Thyroid gland (tissue), 4 donors: ENCODE measurements at places on chromosomes 12 and 14.

DNA sequence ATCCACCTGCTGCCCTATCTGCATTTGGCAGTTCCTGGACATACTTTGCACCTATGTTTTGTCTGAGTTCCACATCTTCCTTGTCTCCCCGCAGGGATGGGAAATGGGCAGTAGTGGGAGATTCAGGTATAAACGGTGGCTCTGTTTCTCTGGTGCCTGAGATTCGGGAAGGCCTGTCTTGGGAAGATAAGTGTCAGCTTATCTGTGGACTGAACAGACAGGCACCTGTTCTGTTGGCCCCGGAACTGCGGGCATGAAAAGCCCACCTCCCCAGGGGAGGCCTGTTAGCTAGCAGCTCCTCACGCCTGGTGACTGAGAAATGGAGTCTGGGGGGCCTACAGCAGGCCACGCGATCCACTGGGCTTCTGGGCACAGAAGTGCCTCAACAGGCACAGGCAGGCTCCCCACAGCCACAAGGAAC is 5.8 kb downstream of the PHB2 start:
- no peak for DNase-seq
- H3K27me3 ChIP-seq: no peaks in the 10 kb centered on the region
- peaks cover 32% of the 10 kb centered on the region for H3K36me3 ChIP-seq
- H3K4me3 ChIP-seq: peak overlapping the region; percentile 68
- peaks cover 43% of the 10 kb centered on the region for H3K4me1 ChIP-seq

- no peaks in the 10 kb centered on the region for H3K27me3 ChIP-seq
- DNase-seq: no peak
- peaks cover 86% of the 10 kb centered on the region for H3K4me1 ChIP-seq
- no peaks in the 10 kb centered on the region for H3K36me3 ChIP-seq
- H3K4me3 ChIP-seq: no peak overlapping the region
- H3K27ac ChIP-seq: no peak overlapping the region
Measured at GRCh38 chr14:69632593-69633151, 21.3 kb downstream of the SUSD6 start.

- peaks cover 10% of the 10 kb centered on the region for H3K4me1 ChIP-seq
- H3K27ac ChIP-seq: no peak overlapping the region
- no peaks in the 10 kb centered on the region for H3K36me3 ChIP-seq
Measured at GRCh38 chr14:89491711-89492381, 74.8 kb upstream of the FOXN3 start.

- no peak for DNase-seq
- no peak overlapping the region for H3K4me3 ChIP-seq
- no peak overlapping the region for H3K27ac ChIP-seq
- H3K36me3 ChIP-seq: peaks cover 53% of the 10 kb centered on the region
- no peaks in the 10 kb centered on the region for H3K27me3 ChIP-seq
Measured at GRCh38 chr12:7210642-7211151, 21.2 kb downstream of the PEX5 start.

DNA sequence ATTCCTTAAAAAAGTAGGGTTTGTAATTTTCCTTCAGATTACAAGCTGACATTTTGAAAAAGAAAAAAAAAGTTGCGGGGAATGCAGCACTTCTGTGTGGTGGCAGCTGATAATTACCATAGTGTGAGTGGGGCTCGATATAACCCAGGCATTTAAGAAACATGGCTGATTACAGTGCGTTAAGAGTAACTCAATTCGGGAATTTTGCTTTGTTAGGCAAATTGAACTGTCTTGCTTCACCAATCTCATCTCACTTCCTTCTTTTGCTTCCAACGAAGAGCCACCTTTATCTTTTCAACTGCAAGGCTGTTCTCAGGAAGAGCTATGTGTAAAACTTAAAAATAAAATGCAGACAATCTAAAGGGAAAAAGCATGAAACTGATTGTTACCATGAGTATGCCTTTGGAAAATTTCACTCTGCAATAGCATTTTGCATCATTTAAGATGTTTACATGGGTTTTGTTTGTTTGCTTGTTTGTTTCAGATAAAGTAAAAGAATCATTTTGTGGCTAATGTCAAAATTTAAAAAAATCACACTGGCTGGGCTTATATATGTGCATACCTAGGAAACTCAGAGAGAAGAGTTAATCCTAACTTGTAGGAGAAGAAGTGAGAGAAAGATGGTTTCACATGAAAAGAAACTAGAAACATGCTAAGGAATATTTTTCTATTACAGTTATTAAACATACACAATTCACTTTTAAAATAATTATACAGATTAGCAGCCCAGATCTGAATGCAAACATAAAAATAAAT is 295.9 kb upstream of the ATP2B1 start:
- H3K4me1 ChIP-seq: no peaks in the 10 kb centered on the region
- DNase-seq: no peak
- no peaks in the 10 kb centered on the region for H3K36me3 ChIP-seq
- no peaks in the 10 kb centered on the region for H3K27me3 ChIP-seq
- H3K4me3 ChIP-seq: no peak overlapping the region

DNA sequence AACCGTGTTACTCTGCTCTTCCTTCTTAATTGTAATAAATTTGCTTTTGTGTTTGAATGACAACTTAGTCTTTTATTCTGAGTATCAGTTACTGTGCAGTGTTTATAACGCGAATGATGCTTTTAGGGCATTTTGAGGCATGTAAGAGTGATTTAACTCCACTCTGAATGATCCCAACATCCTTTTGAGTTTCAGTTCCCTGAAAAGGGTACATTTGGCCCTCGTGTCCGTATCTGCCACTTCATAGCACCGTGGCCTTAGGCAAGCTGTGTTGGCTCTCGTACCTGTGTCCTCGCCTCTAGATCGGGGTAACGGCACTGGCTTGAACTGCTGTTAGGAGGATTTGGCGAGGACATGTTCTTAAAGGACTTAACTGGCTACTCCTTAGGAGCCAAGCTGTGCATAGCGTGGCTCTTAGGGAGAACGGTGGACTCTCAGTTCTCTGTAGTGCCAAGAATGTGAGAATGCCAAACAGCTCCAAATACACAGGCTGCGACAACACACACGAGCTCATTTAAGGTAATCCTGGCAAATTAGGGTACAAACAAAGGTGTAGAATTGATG is 92.0 kb downstream of the PPP2R5C start:
- peaks cover 17% of the 10 kb centered on the region for H3K4me1 ChIP-seq
- DNase-seq: no peak
- H3K36me3 ChIP-seq: no peaks in the 10 kb centered on the region

- peaks cover 16% of the 10 kb centered on the region for H3K36me3 ChIP-seq
- H3K27me3 ChIP-seq: no peaks in the 10 kb centered on the region
- DNase-seq: peak; percentile 71
Measured at GRCh38 chr12:120710805-120711296, 593 bp downstream of the UNC119B start.

GRCh38 chr12:30537228-30537627 is 158.4 kb downstream of the IPO8 start:
- no peaks in the 10 kb centered on the region for H3K4me1 ChIP-seq
- no peaks in the 10 kb centered on the region for H3K27me3 ChIP-seq
- H3K27ac ChIP-seq: no peak overlapping the region
- no peak overlapping the region for H3K4me3 ChIP-seq

DNA sequence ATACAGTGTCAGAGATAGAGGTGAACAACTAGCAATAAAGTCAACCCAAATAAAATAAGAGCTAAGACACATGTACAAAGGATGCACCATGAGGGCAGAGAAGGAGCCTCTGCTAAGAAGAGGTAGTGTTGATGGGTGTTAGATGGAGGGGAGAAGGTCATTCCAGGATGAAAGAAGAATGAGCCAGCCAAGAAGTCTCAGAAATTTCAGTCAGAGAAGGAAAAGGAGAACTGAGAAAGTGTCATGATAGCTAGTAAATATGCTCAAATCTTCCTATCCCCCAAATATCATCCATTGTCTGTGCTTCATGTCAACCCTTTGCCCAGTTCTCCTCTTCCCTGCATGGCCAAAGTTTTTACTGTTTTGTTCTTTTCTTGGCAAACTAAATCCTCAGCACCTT is 225.2 kb upstream of the BTG1 start:
- no peak overlapping the region for H3K4me3 ChIP-seq
- no peak for DNase-seq
- no peaks in the 10 kb centered on the region for H3K36me3 ChIP-seq

DNA sequence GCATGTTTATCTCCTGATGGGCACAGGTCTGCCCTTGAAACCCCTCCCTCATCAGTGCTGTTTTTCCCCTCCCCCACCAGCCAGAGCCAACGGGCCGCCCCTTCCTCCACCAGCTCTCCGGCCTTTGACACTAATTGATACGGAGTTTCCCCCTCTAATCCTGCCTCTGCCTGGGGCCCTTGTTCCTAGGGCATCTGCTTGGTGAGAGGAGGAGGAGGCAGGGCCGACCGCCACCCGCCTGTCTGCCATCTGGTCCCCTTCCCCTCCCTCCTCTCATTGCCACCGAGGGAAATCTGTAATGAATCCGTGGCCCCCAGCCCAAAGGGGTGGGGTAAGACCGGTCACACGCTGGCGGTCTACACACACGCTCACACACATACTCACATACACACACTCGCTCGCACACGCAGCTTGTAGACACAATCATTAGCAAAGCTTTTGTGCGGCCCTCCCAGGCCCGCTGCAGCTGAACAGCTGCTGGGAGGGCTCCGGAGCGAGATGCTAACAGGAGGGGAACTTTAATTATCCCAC is 27.4 kb downstream of the SRRM4 start:
- no peak for DNase-seq
- H3K27ac ChIP-seq: no peak overlapping the region
- no peak overlapping the region for H3K4me3 ChIP-seq
- H3K4me1 ChIP-seq: no peaks in the 10 kb centered on the region
- no peaks in the 10 kb centered on the region for H3K36me3 ChIP-seq
- no peaks in the 10 kb centered on the region for H3K27me3 ChIP-seq

DNA sequence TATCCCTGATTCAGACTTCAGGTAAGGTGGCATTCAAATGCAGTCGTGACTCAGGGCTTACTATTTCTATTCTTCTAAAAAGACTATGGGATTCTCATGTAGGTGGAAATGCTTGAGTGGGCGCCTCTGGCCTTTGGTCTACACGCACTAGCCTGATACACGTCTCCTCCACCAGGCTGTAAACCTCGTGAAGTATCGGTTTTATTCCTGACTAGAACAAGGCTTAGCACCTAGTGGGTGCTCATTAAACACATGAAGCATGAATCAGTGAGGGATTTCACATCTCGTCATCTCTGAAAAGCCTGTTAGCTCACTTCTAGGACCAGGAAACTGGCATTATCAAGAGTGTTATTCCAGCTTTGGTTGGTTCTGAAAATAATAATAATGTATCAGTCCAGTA is 17.7 kb upstream of the HNF1A start:
- H3K36me3 ChIP-seq: no peaks in the 10 kb centered on the region
- no peaks in the 10 kb centered on the region for H3K27me3 ChIP-seq
- no peak overlapping the region for H3K27ac ChIP-seq
- DNase-seq: no peak
- H3K4me3 ChIP-seq: no peak overlapping the region

GRCh38 chr14:32531942-32532515 is 202.9 kb downstream of the AKAP6 start:
- no peaks in the 10 kb centered on the region for H3K4me1 ChIP-seq
- H3K27me3 ChIP-seq: no peaks in the 10 kb centered on the region
- H3K27ac ChIP-seq: no peak overlapping the region
- no peak overlapping the region for H3K4me3 ChIP-seq

DNA sequence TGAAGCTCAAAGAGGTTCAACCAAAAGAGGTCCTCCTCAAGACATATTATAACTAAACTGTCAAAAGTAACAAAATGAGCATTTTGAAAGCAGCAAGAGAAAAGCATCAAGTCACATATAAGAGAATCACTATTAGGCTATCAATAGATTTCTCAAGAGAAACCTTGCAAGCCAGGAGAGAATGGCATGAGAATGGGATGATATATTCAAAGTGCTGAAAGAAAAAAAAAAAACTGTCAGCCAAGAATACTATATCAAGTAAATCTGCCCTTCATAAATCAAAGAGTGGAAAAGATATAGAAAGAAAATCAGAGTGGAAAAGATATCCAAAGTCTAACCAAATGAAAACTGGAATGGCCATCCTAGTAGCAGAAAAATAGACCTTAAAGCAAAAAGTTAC is 39.3 kb upstream of the TSPAN11 start:
- no peaks in the 10 kb centered on the region for H3K27me3 ChIP-seq
- no peak overlapping the region for H3K27ac ChIP-seq
- no peak for DNase-seq
- H3K4me3 ChIP-seq: no peak overlapping the region
- H3K4me1 ChIP-seq: no peaks in the 10 kb centered on the region

GRCh38 chr14:69581316-69581935 is 6.8 kb upstream of the CCDC177 start:
- H3K36me3 ChIP-seq: no peaks in the 10 kb centered on the region
- no peak overlapping the region for H3K27ac ChIP-seq
- no peaks in the 10 kb centered on the region for H3K4me1 ChIP-seq

DNA sequence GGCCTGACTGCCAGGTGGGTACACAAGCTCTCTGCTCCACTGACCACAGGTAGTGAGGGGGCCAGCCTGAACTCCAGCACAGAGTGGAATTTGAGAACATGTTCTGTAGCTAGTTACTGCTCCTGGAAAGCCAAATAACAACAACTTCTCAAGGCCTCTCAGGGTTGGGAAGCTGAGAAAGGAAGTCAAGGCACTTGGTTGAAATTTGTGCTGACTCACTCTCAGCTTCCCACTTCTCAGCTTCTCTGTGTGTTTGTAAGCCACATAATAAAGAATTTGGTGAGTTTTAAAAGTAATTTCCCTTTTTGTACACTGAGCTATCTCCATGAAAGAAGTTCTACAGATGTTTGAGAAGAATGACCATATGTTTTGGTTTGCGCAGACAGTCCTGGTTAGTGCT is 234.9 kb downstream of the KTN1 start:
- peak overlapping the region; percentile 47 for H3K27ac ChIP-seq
- peaks cover 9% of the 10 kb centered on the region for H3K4me1 ChIP-seq
- no peaks in the 10 kb centered on the region for H3K27me3 ChIP-seq
- H3K36me3 ChIP-seq: no peaks in the 10 kb centered on the region
- DNase-seq: peak; percentile 35

- no peak overlapping the region for H3K4me3 ChIP-seq
- no peaks in the 10 kb centered on the region for H3K4me1 ChIP-seq
- H3K27me3 ChIP-seq: no peaks in the 10 kb centered on the region
- no peak overlapping the region for H3K27ac ChIP-seq
- no peak for DNase-seq
- H3K36me3 ChIP-seq: no peaks in the 10 kb centered on the region
Measured at GRCh38 chr14:43651185-43651787, 855.8 kb downstream of the FSCB start.

DNA sequence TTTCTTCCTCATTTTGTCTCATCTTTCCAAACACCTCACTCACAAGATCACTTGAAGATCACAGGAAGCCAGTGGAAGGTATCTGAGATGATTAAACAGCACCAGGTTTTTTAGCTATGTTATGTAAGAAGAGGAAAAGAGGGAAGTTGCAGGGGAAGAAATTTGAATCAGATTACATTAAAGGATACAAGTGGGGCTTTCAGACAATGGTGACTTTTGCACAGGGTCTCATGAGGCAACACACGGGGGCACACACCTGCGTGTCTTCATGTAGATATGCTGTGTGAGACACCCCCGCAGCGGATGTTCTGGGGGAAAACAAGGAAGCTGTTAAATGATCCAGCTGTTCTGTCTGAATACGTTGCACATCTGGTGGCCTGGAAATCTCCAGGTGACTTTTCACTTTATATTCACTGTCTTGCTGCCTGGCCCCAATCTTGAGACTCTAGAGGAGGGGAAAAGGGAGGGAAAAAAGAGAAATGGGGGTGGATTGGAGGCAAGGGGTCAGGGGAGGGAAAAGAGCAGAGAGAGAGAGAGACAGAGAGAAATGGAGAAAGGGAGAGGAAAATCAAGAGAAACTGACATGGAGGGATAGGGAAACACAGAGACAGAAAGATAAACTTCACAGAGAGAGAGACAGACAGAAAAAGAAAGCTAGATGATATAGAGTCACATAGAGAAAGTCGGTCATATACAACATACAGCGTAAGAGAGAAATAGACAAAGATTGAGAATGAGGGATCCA is 36.3 kb upstream of the PPP1CC start:
- no peaks in the 10 kb centered on the region for H3K4me1 ChIP-seq
- H3K27ac ChIP-seq: no peak overlapping the region
- H3K4me3 ChIP-seq: no peak overlapping the region
